ENCODE measurements at places on chromosomes 13 and 19.

DNA sequence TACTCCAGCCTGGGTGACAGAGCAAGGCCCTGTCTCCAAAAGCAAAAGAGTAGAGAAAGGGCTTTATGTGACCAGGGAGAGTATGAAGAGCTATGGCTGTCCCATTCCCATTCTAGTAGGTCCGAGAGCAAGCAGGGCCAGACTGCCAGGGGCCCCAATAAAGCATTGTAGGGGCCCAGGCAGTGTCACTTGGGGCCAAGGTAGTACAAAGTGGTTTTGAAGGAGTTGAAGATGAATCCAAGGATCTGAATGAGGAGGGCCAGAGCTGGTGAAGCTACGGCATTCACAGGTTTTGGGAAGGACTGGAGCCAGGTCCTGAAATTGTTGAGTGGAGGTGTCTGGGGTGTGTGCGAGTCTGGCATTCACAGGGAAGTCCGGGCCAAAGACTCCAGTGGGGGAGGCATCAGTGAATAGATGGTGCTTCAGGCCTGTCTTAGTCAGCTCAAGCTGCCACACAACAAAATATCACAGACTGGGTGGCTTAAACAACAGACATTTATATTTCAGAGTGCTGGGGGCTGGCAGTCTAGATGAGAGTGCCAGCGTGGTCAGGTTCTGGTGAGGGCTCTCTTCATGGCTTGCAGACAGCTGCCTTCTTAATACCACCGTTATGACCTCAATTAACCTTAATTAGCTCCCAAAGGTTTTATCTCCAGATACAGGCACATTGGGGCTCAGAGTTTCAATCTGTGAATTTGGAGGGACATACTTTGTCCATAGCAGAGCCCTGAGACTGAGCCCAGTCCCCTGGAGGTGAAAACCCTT is 9.9 kb downstream of the NACC1 start:
- no peak for DNase-seq

- no peak for DNase-seq
Measured at GRCh38 chr13:105048677-105049076, 1486.8 kb downstream of the EFNB2 start.

GRCh38 chr13:46659413-46660065 is 106.6 kb downstream of the LRCH1 start:
- DNase-seq, result no peak

DNA sequence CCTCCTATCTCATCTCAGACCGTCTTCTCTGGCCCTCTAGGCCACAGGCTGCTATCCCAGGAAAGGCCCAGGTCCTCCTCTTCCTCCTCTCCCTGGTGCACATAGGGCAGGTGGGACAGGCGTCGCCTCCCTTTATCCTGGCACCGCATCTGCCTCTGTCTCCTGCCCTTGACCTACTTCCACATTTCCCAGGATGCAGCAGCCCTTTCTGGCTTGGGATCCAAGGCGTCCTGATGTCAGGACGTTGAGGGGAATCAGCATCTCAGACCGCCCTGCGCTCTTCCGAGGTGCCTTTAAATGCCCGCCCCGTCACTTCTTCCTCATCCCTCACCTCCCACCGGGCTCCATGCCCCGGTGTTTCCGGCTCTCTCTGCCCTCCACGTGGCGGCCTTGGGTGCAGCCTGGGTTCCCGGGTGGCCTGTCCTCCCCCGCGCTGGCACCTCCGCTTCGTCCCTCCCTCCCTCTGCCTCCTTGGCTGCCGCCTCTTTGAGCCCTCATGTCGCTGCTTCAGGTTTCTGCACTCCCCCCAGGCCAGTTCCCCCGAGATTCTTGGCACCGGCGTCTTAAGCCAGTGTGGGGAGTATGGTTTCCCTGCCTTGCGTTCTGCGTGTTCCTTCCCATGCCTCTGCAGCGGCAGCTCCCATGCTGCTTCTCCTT is 66.3 kb downstream of the KDM4B start:
- no peak for DNase-seq

- DNase-seq, result no peak
Measured at GRCh38 chr19:47998800-47999199, 4.4 kb downstream of the ELSPBP1 start.

GRCh38 chr19:46528601-46529590 is 33.2 kb upstream of the PNMA8B start:
- no peak for DNase-seq

- no peak for DNase-seq
Measured at GRCh38 chr13:20193907-20194631, 1.3 kb upstream of the GJB2 start.

GRCh38 chr13:111337206-111337605 is 16.8 kb downstream of the TEX29 start:
- no peak for DNase-seq

DNA sequence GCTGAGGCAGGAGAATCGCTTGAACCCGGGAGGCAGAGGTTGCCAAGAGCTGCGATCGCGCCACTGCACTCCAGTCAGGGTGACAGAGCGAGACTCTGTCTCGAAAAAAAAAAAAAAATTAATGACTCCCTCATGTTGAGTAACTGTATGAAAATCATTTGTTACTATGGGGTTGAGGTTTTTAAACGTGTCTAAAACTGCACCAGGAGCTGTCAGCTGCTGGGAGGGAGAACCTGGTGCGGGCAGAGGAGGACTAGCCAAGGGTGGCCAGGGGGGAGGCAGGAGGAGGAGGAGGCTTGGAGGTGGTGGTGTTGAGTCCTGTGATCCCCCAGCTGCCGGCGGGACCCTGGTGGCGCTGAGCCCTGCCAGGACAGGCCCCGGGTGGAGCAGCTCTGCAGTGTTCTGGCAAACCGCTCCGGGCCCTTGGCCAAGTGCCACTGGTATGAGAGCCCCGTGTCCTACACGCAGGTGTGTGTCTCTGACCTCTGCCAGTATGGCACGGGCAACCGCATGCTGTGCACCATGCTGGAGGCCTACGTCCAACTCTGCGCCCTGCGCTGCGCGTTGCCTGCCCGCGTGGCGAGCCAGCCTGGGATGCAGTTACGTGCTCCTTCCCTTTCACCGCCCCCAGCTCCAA is 17.1 kb upstream of the FXYD3 start:
- no peak for DNase-seq

DNA sequence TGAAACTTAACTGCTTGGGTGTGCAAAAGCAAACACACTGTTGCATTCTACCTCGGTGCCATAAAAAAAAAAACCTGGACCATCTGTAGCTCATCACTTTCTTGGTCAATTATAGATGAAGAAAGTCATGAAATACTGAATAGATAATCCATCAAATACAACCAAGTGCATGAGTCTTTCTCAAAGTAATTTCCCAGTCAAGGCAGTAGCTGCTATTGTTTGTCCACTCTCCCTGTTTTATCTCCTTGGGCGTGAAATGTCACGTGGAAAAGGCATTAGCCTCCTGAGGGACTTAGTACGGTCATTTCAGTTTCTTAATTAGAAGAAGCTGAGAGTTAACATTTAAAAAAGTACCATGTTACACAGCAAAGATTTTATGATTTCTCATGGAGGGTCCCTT is 1697.9 kb downstream of the PCDH9 start:
- DNase-seq, result no peak

GRCh38 chr19:51389143-51389542 is 1.2 kb downstream of the C19orf84 start:
- no peak for DNase-seq

GRCh38 chr13:46516599-46517338 is 36.2 kb upstream of the LRCH1 start:
- DNase-seq, result no peak

GRCh38 chr13:53562419-53562818 is 533.8 kb downstream of the OLFM4 start:
- DNase-seq, result no peak

GRCh38 chr13:110944121-110944967 is 29.5 kb upstream of the ANKRD10 start:
- peak; percentile 9 for DNase-seq

- DNase-seq, result no peak
Measured at GRCh38 chr13:95924389-95924994, 128.7 kb downstream of the UGGT2 start.

- DNase-seq, result no peak
Measured at GRCh38 chr13:62846302-62846701, 1430.7 kb upstream of the PCDH20 start.

DNA sequence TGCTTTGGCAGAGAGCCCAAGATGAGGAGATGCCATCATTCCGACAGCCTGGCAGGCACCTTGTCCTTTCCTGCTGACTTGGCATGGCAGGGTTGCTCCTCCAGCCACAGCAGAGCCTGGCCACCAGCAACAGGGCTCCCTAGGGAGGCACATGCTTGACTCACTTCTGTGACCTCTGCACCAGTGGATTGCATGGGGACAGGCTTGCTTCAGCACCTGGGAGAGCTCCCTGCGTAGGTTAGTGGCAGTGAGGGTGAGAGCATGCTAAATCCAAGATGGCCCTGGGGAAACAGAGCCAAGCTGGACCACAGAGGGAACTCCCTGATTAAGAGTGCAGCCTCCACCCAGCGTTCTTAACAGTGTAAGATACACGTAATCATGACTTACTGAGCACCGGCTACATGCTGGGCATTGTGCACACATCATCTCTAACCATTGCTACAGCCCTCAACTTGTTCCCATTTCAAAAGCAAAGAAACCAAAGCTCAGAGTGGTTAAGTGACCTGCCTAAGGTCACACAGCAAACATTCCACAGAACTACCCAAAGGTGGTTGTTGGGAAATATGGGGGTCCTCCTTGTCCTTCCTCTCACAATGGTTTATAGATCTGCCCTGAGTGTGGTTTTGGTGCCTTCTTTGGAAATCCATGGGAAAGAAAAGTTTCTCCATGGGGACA is 116.6 kb upstream of the UQCRFS1 start:
- no peak for DNase-seq

- DNase-seq, result no peak
Measured at GRCh38 chr19:19349365-19349764, 28.7 kb downstream of the MAU2 start.

DNA sequence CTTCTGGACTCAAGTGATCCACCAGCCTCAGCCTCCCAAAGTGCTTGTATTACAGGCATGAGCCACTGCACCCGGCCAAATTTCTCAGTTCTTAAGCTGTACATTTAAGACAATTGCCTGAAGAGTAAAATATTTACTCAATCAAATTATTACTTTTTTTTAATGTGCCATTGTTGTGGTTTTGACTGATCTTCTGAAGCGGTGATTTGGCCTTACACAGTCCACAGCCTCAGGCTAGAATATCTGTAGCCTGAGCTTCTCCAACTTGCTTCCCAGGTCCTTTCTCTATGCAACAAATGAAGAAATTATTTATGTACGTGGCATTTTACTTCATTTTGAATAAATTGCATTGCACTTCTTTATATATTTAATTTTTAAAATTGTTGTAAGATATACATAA is 281.3 kb downstream of the KLF5 start:
- DNase-seq, result no peak

DNA sequence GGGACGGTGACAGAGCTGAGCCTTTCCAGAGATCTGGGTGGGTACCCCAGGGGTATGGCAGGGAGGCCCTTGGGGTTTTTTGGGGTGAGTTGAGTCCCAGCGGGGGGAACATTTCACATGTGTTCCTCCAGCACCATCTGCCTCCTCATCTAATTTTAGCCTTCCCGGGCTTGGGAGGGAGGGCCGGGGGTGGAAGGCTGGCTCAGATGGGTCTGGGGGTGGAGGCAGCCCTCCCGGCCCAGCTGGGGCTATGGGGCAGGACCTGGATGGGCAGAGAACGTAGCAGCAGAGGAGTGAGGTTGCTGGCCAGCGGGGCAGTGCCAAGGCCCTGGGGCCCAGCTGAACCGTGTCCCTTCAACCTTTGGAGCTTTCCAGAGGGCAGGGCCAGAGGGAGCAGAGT is 23.5 kb downstream of the ADGRL1 start:
- DNase-seq, result no peak

- no peak for DNase-seq
Measured at GRCh38 chr19:2529473-2529918, 53.6 kb downstream of the GADD45B start.

DNA sequence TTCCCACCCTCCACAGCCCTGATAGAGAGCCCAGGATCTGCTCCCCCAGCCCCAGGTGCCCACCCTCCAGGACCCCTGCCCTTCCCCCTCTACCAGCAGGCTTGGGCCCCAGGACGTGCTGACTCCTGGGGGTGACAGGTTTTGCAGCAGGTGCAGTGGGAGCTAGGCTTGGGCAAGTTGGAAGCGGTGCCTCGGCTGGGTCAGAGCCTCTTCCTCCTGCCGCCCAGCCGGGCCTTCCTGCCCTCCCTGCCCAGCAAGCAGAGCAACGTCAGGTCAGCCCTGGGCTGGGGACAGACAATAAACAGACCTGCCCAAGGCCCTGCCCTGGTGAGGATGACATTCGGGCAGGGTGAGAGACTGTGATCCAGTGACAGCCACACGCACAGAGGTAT is 9.2 kb upstream of the NCCRP1 start:
- no peak for DNase-seq

- DNase-seq, result no peak
Measured at GRCh38 chr13:37212826-37213225, 107.4 kb upstream of the CSNK1A1L start.

- peak; percentile 15 for DNase-seq
Measured at GRCh38 chr19:23823952-23824389, 65.3 kb upstream of the ZNF681 start.

DNA sequence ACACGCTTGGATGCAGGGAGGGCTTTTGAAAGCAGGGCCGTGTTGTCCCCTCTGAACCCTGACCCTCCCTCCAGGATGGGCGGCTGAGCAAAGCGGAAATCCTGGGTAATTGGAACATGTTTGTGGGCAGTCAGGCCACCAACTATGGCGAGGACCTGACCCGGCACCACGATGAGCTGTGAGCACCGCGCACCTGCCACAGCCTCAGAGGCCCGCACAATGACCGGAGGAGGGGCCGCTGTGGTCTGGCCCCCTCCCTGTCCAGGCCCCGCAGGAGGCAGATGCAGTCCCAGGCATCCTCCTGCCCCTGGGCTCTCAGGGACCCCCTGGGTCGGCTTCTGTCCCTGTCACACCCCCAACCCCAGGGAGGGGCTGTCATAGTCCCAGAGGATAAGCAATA is 15.2 kb downstream of the RCN3 start:
- DNase-seq, result no peak

- no peak for DNase-seq
Measured at GRCh38 chr19:39677961-39678889, 22.5 kb downstream of the LGALS16 start.

DNA sequence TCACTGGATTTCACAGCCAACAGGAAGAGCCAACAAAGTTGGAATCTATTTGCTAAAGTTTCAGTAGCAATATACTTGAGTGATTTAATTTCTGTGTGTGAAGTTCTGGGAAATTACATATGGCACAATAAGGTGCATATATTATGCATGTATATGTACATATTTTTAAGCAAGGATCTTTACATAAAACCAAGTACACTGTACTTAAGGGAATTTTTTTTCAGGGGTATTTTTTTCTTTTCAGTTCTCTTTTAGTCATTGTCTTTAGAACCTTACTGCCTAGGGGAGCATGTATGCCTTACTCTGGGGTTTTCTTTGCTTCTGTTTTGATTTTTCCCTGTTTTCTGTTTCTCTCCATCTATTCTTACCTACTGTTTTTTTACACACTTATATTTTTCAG is 7.4 kb downstream of the RAP2A start:
- no peak for DNase-seq
